ENCODE measurements at places on chromosomes 1 and 21.

DNA sequence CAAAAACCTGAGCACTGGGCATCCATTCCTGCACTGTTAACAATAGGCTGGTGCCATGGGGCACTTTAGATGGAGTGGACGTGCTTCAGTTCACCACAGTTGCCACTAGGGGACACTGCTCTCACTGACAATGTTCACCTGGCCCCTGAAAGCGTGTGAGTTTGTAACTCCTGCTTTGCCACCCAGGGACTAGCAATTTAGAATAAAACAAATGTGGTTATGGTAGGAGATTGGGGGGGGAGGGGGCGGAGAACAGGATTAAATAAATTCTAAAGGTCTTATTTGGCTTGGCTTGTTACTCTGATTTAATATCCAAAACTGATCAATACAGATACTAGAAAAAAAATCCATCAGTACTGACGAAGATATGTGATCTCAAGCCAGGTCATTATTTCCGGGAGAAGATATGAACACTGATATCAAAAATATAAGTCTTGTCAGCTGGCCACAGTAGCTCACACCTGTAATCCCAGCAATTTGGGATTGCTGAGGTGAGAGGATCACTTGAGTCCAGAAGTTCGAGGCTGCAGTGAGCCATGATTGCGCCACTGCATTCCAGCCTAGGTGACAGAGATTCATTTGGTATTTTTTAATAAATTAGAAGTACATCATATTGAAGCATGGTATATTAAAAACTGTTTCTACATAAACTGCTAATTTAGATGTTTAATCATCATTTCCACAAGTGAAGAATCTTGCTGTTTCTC lies 23.2 kb downstream of the INTS7 start:
- DNase-seq: peak; percentile 44

GRCh38 chr21:45974073-45975019 lies 7.2 kb upstream of the COL6A1 start:
- DNase-seq: no peak

DNA sequence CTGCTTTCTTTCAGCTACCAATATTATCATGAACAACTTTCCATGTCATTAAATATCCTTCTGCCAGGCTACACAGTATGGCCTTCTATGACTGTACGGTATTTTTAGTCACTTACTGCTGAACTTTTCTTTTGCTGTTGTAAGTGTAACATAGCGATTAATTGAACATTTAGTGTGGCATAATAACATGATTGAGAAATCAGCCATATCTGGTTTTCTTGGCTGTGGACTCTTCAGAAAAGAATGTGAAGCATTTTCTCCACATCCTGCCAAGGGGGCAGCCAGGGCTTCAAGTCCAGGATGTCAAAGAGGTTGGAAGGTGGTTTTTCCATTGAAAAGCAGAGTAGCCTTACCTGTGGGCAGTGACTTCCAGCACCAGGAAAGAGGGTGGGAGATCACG lies 8.8 kb upstream of the AHCYL1 start:
- no peak for DNase-seq

DNA sequence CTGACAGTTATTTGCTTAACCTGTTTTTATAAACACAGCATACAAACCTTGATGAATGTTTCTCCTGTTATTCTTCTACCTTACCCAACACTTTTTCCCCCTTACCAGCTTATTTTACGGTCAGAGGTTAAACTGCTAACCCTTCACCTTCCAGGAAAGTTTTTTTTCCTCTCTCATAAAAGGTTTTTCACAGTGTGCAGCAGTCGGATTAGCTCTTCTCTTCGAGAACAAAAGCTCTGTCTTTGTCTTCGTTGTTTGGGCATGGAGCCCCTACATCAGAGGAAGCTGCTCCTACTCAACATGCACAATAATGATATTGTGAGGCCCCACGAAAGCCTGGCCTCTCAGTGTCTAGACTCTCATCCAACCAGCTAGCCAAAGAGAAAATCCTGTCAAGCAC lies 42.0 kb downstream of the DENND1B start:
- no peak for DNase-seq

- no peak for DNase-seq
Observed at GRCh38 chr21:26843933-26844257, 1.3 kb downstream of the ADAMTS1 start.

DNA sequence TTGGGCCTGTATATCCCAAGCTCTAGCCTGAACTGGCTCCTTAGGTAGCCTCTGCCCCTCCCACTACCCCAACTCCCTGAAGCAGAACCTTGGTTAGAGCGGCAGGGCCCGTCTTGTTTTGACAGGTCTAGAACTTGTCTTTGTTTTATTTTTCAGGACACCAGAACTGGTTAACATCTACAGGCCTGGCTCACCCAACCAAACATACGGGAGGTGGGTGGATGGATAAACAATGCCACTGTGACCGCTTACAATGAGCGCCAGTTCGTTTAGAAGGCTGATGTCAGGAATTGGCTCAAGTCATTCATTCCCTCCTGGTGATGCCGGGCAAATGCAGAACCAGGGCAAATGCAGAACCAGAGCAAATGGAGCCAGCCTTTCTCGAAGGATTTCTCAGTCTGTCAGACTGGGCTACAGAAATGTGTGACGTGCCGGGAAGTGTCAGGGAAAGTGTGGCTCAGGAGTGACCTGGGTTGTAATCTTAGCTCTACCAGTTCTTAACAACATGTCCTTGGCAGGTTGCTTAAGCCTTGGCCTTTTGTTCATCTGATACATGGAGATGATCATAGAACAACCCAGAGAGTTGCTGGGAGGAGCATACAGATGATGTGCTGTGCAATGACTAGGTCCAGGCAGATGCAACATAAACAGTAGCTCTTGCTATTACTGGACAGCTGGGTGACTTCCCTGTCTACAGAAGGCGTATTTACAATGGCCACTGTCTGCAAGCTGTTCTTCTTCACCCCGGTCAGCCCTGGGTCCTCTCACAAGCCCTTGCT lies 30.5 kb upstream of the BTG2 start:
- no peak for DNase-seq

- DNase-seq: no peak
Observed at GRCh38 chr1:22111115-22111514, 31.8 kb downstream of the WNT4 start.

DNA sequence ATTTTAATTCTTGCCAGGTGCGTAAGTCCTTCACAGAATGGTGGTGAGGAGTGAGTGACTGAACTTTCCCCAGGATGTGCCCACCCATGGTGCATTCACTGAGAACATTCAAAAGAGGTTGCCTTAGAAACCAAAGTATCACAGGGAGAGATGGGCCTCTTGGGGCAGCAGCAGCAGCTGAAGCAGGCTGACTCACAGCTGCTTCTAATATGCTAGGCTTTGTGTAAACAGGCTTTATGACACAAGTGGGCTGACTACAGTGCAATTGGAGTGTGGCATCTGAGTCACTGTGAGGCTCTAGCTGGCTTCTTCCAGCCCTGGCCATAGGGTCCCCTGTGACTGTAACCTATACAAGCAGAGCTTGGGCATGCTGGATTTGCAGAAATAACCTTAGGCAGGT lies 12.6 kb downstream of the PIGP start:
- peak; percentile 33 for DNase-seq

DNA sequence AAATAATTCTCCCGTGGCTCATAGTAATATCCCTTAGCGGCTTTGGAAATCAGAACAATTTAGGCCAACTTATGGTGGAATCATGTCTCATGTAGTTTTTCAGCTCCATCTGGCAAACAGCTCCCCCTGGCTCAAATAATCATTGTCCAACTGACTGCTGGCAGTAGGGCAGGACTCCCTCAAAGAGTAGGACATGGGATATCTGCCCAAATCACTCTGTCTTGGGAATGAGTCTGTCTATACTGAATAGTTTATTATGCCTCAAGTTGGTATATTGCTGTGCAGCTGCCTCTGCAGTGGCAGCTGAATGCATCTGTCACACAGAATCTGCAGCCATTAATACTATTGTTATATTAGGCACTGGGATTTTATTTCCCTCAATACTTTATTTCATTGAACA lies 255.7 kb downstream of the COL11A1 start:
- DNase-seq: no peak

GRCh38 chr1:59150577-59151386 lies 146.1 kb upstream of the FGGY start:
- DNase-seq: peak; percentile 62

DNA sequence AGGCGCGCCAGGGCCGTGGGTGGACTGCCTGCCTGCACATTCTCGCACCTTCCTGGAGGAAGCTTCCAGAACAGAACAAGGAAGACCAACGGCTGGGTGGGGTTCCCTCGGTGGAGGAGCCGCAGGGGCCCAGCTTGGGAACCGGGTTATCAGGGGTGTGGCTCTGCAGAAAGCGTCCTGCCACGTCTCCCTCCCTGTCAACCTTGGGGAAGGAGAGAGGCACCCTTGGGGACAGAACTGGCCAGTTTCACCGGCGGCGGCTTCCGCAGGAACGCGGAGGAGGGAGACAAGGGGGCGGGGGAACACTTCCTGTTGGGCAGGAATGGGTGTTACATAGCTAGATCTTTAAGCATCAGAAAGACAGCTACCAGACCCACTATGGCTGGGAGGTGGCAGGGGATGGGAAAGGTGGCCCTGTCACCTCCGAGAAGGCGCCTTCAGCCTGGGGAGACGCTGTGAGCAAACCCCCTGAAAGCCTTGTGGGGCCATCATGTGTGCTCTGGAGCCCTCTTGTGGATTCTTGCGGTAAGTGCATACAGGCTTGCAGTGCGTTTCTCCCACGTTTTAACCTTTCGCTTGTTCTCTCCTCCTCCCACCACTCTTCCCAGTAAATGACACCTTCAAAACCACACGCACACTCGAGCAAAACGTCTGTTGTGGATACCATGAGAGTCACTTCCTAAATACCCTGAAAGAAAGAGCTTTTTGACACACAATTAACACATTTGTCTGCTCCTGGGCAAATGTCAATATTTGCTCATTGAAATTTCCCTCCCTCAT lies 3.8 kb upstream of the PLEKHA6 start:
- peak; percentile 77 for DNase-seq

- DNase-seq: no peak
Observed at GRCh38 chr1:71438626-71439025, 357.8 kb upstream of the ZRANB2 start.

GRCh38 chr1:60281360-60281932 lies 207.9 kb upstream of the C1orf87 start:
- DNase-seq: peak; percentile 85

DNA sequence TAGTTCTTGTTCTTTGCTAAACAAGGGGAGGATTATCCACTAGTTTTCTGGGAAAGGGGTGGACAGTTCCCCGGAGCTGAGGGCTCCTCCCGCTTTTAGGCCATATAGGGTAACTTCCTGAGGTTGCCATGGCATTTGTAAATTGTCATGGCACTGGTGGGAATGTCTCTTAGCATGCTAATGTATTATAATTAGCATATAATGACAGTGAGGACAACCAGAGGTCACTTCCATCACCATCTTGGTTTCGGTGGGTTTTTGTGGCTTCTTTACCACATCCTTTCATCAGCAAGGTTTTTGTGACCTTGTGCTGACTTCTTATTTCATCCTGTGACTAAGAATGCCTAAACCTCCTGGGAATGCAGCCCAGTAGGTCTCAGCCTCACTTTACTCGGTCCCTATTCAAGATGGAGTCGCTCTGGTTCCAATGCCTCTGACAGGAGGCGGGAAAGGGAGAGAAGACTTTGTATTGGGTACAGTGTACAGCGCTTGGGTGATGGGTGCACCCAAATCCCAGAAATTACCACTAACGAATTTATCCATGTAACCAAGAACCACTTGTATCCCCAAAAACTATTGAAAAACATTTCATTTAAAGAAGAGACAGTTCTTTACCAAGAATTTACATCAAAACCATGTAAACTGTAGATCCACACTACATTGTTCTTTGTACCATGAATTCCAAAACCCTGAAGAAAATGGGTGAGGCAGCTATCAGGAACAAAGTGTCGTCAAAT lies 8.7 kb upstream of the SLC2A5 start:
- DNase-seq: no peak

GRCh38 chr1:115255154-115255553 lies 82.9 kb downstream of the NGF start:
- DNase-seq: no peak

GRCh38 chr1:24390924-24391782 lies 22.4 kb downstream of the STPG1 start:
- peak; percentile 59 for DNase-seq

- DNase-seq: no peak
Observed at GRCh38 chr1:23661887-23662286, 29.7 kb upstream of the RPL11 start.

- DNase-seq: no peak
Observed at GRCh38 chr21:15009837-15010363, 54.9 kb downstream of the NRIP1 start.

DNA sequence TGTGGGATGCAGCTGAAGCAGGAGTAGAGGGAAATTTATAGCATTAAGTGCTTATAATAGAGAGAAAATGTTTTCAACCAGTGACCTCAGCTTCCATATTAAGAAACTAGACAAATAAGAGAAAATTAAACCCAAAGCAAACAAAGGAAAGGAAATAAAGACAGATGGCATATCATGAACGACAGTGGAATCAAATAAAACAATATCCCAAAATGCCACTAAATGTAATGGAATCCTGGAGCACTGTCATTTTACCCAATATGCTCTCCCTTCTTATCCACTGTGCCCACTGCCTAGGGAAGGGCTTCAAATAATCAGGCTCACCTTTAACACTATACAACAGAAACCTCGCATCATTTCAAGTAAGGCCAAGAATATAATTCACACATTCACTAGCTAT lies 12.4 kb upstream of the CCN1 start:
- DNase-seq: no peak

GRCh38 chr1:114551400-114551799 lies 30.0 kb downstream of the BCAS2 start:
- DNase-seq: no peak

GRCh38 chr1:65480684-65481405 lies 60.4 kb downstream of the LEPR start:
- DNase-seq: no peak

- no peak for DNase-seq
Observed at GRCh38 chr1:222910699-222911098, 95.9 kb downstream of the DISP1 start.
